NK-92 treated with Interleukin-12 subunit alpha and Interleukin-12 subunit beta, amount 100 ng/mL, for 24 hours (cell line): ENCODE measurements at places on chromosomes 6 and 20.

- DNase-seq = no peak
Observed at GRCh38 chr20:21767739-21768223, 62.3 kb downstream of the PAX1 start.

GRCh38 chr20:59438201-59438600 is 137.8 kb downstream of the EDN3 start:
- DNase-seq = no peak

- no peak for DNase-seq
Observed at GRCh38 chr6:17269840-17270239, 11.3 kb upstream of the RBM24 start.

DNA sequence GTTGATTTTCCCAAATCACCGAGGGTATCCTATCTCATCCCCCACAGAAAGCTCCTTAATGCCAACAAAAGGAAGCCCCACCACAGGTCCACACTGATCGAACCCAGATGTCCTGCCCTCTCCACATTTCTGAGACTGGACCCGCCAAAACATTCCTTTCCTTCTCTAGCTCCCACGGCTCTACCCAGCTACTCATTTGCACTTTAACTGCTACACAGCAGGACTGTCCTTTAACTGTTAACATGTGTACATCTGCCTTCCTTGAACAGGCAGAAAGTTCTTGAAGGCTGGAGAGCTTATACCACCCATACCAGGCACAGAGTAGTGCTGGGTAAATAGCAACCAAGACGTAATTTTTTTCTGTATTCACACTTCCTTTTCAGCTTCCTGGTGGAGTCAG is 68.6 kb downstream of the TRMT6 start:
- DNase-seq = no peak

- peak; percentile 15 for DNase-seq
Observed at GRCh38 chr6:32622545-32623401, 14.4 kb upstream of the HLA-DQA1 start.

DNA sequence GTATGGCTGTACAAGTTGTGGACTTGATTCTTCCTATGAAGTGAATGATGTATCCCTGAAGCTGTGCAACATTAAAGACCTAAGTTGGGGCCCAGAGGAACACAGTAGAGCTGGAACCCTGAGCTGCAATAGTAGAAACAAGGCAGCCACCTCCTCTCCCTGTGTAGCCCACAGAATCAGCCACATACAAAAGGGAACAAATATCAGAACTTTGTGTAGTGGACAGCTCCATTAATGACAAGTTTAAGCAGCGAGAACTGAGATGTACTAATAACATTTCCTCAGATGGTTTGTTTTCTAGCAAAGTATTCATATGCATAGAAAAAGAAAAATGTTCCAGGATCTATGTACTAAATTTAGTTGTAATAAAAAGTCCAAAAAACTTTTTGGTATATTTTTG is 19.2 kb downstream of the PHACTR1 start:
- no peak for DNase-seq

DNA sequence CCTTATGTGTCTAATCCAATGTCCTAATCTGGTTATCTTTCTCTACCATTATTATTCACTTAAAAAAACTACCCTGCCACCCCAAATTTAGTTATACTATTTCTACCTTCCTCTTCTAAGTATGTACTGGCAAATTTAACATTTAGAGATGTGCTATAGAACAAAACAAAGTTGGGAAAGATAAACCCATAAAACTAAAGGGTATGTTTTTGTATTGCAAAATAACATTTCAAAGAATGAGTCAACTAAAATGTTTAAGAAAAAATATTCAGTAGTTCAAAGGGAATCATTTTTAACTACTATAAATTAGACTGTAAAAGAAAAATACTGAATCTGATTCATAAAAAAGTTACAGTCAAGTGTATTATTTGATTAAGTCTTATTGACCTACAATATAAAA is 103.0 kb downstream of the LMBRD1 start:
- DNase-seq = no peak

GRCh38 chr20:37728635-37728983 is 34.8 kb downstream of the CTNNBL1 start:
- DNase-seq = no peak

- DNase-seq = no peak
Observed at GRCh38 chr20:52143277-52143676, 48.3 kb downstream of the ZFP64 start.

GRCh38 chr20:41735949-41736348 is 117.8 kb upstream of the CHD6 start:
- no peak for DNase-seq

- no peak for DNase-seq
Observed at GRCh38 chr6:5303682-5304081, 42.4 kb downstream of the FARS2 start.

DNA sequence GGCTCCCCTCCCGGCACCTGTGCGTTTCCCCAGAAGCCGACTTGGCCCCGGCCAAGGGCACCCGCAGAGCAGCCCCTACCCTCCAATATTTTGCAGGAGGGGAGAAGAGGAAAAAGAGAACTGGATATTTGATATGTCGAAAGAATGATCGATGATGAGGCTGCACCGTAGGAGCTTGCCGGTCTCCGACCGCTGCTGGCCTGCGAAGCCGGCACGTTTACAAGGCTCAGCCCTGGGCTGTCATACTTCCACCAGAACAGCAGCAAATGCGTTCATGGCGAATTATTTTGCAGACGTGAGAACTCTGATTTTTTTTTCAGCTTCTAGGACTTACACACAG is 296.7 kb downstream of the TFAP2C start:
- DNase-seq = no peak

DNA sequence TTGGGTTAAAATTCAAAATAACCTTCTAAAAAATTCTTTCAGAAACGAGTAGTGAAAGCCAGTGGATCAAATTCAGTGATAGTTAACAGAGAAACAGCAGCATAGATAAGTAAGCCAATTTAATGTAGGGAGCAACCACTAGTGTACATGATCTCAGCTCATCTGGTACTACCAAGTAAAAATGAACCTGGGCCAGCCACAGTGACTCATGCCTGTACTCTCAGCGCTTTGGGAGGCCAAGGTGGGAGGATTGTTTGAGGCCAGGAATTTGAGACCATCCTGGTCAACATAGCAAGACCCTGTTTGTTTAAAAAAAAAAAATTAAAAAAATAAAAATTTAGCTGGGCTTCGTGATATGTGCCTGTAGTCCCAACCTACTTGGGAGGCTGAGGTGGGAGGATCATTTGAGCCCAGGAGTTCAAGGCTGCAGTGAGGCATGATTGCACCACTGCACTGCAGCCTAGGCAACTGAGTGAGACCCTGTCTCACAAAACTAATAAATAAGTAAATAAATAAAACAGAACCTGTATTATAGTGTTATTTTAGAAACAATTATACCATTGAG is 32.4 kb downstream of the CBFA2T2 start:
- DNase-seq = no peak

- no peak for DNase-seq
Observed at GRCh38 chr20:43988867-43989266, 74.2 kb downstream of the TOX2 start.

DNA sequence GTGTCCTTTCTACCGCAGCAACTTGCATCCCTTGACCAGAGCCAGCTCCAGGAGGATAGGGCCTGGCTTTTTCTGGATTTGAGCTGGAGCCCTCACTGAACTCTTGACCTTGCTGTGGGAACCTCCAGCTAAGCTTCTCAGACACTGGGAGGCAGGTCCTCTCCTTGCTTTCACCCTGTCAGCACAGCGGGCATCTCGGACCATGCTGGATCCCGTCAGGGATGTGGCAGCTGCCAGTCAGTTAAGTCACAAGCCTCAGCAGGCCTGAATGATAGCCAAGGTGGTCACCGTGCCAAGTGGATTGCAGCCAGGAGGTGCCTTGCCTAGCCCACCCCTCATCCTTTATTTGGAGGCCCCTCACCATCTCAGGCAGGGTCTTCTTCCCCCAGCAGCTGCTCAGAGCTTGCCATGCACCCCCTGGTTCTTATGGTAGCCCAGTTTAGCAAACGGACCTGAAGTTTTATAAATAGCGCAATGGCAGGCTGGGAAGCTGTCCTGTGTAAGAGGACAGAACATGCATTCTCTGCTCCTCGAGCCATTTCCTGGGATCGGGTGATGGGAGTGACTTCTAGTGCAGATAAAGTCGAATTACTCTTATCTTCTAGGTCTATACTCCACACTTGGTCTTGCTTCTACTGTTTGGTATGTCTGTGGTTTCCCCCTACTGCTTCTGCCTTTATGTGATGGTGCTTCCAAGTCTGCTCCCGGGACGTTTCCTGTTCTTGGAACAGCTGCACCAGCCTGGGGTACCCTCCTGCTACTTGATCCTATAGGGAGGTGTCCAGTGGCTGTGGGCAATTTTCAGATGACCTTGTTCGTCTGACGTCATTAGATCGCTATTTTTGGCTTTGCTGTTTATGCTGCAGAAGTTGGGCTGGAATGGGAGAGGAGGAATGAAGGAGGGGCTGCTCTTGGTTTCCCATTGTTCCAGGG is 7.1 kb upstream of the MYLK2 start:
- DNase-seq = no peak

GRCh38 chr6:129287231-129288177 is 404.6 kb downstream of the LAMA2 start:
- DNase-seq = no peak

GRCh38 chr20:37688093-37688492 is 5.7 kb upstream of the CTNNBL1 start:
- no peak for DNase-seq

DNA sequence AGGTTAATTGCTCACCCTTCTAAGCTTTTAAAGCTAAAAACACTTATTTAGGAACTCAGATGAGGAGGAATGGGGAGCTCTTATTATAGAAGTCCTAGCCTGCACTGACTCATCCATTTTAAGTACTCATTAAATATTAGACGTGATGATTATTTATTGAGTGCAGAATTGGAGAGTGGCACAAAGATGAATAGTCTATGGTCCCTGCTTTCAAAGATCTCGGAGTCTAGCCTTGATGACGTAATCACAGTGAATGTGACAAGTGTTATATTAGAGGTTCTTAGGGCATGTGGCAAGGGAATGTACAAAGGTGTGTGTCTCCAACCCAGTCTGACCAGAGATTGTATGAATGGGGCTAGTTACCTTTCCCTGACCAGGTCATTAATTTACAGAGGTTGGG is 68.7 kb upstream of the CD83 start:
- DNase-seq = no peak

DNA sequence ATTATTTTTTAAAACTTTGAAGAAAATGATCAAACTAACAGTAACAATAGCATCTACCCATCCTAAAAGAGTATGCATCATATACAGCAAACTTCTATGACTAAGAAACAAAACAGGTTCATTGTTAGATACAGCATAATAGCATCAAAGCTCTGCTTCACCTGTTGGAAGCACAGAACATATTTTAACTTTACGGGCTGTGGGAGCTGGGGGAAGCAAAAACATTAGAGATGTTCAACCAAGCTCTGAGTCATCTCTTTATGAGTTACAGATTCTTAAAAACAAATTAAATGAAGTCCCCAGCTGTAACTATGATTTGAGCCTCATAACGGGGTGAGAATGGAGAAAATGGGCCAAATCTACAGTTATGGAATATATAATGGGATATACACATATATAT is 63.4 kb downstream of the SYNE1 start:
- no peak for DNase-seq

DNA sequence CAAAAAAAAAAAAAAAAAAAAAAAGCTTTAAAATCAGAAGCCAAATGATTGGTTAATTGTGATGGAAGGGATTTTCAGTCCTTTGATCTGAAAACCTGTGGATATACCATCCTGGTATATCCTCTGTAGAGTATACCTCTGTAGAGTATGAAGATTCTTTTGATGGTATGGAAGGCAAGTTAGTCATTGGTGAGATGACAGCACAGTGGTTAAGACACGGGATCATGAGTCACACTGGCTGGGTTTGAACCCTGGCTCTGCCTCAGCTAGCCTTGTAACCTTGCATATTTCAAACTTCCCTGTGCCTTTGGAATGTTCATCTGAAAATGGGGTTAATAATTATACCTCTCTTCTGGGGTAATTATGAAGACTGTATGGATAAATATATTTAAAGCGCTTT is 179.3 kb downstream of the CARMIL1 start:
- no peak for DNase-seq

- DNase-seq = no peak
Observed at GRCh38 chr6:38259736-38260135, 380.0 kb downstream of the BTBD9 start.

GRCh38 chr6:3326184-3326971 is 67.6 kb downstream of the PSMG4 start:
- DNase-seq = no peak

- no peak for DNase-seq
Observed at GRCh38 chr6:160714731-160715316, 12.8 kb downstream of the PLG start.

DNA sequence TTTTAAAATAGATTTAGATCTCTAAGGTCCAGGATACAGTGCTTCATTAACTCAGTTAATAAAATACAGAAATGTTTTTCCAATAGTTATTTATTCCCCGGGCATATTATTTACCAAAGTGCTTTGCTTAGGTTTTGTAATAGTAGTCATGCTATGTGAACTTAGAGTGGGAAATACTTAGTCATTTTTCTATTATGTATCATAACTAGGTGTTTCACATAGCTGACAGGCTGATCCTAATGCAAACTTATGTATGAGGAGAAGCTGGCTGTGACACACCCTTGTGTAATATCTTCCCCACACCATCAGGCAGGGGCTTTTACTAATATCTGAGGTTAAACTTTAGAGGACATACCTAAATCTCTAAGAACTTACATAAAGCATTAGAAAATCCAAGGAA is 277.7 kb upstream of the RIMS1 start:
- DNase-seq = no peak

- no peak for DNase-seq
Observed at GRCh38 chr6:132964101-132964867, 149.9 kb downstream of the RPS12 start.

DNA sequence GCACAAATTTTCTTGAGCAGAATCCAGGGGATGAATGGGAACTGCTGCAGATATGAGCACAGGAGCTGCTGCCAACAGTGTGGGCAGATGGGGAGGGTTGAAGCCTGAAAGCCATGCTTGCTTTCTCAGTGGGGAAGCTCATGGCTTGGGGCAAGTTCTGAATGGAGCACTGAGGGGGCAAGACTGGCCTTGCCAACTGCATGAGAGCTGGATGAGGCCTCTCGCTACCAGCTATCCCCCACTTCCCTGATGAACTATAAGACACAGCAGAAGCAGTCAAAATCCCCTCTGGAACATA is 28.3 kb downstream of the TREM1 start:
- DNase-seq = no peak

- no peak for DNase-seq
Observed at GRCh38 chr20:62269378-62269777, 31.1 kb downstream of the OSBPL2 start.

DNA sequence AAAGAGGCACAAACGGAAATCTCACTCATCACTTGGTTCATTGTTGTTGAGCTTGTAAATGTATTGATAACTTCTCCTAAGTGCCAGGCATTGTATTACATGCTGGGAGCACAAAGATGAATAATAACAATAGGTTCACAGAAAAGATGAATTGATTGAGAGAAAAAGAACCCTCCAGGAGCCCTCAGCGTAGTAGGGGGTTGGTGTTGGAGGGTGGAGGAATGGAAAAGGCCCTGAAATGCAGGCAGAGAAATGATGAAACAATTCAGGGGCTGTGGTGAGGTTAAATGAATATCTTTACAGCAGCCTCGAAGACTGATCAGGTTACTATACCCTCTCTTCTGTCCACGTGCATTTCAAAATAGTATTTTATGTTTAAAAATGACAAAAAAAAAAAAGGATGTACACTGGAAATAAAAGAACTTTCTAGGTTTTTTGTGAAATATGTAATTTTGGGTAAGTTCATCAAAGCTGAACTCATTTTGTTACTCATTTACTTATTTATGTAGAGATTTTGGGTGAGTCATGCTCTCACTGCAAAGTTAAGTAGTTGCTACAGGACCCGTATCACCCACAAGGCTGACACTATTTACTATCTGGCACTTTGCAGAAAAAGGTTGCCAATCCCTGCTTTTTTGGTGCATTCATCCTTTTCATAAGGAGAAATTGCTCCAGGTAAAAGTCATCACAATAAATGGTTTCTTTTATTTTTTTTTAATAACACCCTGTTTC is 277.3 kb downstream of the ZNF217 start:
- DNase-seq = no peak
